ENCODE measurements at places on chromosomes 12 and 14.

DNA sequence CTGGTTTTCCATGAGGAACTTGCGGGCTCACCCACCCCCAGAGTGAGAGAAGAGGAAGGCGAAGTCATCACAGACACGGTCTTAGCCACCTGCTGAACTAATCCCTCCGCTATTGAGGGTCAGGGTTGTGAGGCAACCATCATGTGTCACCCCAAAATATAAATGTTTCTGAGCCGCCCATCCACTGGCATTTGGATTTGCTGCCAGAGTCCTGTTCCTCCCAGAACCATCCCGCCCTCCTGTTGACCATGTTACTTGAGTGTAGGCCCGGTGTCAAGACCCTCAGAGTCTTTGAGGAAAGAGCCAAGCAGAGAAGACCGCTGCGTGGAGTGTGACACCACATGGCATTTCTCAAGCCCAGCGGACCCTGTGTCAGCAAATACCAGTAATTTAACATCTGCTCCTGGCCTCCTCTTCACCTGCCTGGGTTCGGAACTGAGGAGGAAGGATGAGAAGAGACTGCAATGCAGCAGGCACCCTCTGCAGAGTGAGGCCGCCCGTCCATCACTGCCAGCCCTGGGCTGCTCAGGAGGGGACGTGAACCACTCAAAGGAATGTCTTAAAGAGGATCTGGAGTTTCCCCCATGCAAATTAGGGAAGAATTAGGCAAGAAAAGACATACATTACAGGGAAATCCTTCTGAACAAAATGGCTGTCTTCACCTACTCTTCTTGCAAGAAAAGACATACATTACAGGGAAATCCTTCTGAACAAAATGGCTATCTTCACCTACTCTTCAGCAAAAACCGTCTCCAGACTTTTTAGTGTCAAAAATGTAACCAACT lies 100.4 kb downstream of the FBXL14 start:
- DNase-seq = no peak

DNA sequence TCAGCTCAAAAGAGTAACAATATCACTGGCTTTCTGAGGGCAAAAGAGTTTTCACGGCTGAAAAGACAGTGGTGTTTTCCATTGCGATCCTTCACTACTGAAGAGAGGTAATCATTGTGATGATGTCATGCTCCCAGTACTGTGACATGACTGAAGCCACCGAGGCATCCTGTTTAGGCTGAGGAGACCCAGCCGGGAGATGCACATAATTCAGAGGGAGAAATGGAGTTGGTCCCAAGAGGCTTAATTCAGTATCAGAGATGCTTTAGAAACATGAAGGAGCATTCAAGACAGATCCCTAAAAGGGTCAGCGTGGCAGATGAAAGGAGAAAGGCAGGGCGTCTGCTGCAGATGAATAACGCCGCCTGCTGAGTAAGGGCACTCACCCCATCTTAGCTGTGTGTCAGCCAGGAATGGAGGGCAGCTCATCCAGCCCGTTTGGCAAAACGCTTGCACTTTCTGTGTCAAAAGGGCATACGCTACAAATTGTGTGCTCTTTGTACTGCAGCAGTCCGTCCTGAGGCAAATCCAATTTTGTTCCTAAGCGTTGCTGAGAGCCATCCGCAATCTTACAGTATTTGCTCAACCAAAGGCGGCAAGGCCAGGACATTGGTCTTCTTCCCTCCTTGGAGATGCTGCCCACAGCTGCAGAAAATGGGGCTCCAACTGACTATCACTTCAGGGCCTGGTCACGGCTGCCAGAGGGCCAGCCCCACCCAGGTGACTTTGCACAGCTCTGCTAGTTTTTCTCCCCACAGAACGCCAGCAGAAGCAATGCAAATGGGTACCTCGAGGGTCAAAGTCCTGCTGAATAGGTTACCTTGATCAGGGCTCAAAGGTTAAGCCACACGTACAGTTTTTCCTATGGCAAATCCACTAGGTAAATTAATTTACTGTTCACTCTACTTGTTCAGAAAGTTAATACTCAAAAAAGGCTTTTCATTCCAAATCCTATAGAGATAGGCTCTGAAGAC lies 23.5 kb downstream of the CCDC92 start:
- DNase-seq = no peak

GRCh38 chr12:119406308-119406707 lies 71.8 kb downstream of the CCDC60 start:
- no peak for DNase-seq

GRCh38 chr12:119660076-119660475 lies 7.9 kb upstream of the PRKAB1 start:
- no peak for DNase-seq

DNA sequence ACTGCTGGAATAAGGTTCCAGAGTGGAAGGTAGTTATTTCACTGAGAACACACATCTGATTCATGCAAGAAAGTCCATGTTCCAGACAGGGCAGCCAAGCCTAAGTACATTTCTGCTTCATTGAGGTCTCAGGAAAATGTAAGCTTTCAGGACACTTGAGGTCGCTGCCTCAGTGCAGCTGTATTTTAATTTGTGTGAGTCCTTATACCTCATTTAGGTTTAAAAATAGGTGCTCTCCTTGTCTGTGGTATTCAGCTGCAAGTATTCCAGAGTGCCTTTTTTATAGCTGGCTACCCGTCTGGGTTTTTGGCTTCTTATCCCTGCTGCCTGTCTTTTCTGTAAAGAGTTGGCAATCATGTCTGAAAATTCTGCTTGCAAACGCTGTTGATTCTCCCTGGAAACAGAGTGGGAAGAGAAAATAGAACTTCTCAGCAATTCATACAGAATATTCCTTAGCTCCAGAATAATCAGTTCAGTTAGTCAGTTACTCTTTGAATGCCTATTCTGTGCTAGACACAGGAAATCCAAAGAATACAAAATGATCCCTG lies 45.3 kb upstream of the PLBD1 start:
- no peak for DNase-seq

GRCh38 chr14:51963286-51963685 lies 26.1 kb upstream of the RTRAF start:
- DNase-seq = no peak

DNA sequence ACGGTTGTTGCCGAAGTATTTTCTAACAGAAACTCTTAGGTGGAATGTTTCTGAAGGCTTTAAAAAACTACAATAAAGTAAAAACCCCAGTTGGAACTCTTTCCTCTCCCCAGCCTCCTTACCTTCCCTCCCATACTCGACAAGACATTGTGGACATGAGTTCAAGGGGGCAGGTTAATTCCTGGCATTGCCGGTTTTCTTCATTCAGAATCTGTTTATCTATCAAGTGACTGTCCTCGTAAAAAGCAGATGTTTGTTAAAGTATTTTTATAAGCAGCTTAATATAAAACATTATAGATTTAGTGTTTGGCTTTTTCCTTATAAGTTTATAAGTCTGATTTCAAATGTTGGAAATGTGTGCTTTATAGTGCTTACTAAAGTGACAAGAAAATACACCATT lies 30.7 kb downstream of the PARP11 start:
- no peak for DNase-seq

- no peak for DNase-seq
These were observed 314.1 kb upstream of the DIO3 start for GRCh38 chr14:101246894-101247841.

- DNase-seq = no peak
These were observed 220.7 kb upstream of the EGLN3 start for GRCh38 chr14:34171431-34172172.

GRCh38 chr14:75170772-75171171 lies 5.6 kb downstream of the TMED10 start:
- DNase-seq = no peak

Measured in stimulated activated CD4-positive, alpha-beta T cell treated with anti-CD3 and anti-CD28 coated beads, Interleukin-12 subunit alpha, Interleukin-12 subunit beta, amount 100 ng/mL, for 24 hours (primary cell).